ENCODE measurements at places on chromosomes 7 and 10.

DNA sequence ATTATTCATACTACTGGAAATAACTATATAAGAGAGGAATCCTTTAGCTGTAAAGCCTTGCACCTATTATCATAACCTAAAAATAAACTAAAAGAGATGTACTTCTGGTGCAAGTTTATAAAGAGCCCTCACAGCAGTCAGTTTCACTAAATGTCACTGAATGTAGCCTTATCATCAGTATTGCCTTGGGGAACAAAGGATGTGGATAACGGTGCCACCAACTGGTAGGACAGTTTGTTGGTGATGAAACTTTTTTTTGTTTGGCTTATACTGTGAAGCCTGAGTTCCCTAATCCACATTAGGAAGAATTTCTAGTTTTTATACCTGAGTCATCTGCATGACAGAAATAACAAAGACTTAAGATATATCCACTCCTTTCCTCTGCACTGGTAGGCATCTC lies 117.9 kb upstream of the COL1A2 start:
- peak; percentile 52 for DNase-seq

GRCh38 chr7:40882071-40882658 lies 747.4 kb downstream of the SUGCT start:
- no peak for DNase-seq

GRCh38 chr7:31699050-31699449 lies 12.0 kb downstream of the PPP1R17 start:
- no peak for DNase-seq

DNA sequence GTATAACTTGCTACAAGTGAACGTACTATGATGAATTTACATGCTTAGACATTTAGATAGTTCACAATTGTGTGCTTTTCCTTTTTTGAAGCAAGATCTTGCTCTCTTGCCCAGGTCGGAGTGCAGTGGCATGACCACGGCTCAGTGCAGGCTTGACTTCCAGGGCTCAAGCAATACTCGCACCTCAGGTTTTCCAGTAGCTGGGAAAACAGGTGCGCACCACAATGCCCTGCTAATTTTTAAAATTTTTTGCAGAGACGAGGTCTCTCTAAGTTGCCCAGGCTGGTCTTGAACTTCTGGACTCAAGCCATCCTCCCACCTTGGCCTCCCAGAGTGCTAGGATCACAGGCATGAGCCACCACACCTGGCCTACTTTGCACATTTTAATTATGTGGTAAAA lies 1.8 kb downstream of the GPR15LG start:
- DNase-seq, result no peak

DNA sequence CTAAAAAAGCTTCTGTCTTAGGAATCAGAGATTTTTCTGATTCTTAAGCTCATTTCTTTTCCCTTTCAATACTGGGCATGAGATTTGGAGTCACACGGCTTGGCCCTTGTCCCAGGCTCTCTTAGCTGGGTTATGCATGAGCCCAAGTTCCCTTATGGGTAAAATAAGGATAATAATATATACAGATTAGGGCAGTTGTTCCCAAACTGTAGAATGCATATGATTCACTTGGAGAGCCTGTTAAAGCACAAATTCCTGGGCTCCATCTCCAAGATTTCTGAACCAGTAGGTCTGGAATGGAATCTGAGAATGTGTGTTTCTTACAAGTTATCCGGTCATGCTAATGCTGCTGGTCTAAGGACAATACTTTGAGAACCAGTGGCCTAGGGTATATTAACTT lies 154.0 kb downstream of the REEP3 start:
- DNase-seq, result peak; percentile 63

DNA sequence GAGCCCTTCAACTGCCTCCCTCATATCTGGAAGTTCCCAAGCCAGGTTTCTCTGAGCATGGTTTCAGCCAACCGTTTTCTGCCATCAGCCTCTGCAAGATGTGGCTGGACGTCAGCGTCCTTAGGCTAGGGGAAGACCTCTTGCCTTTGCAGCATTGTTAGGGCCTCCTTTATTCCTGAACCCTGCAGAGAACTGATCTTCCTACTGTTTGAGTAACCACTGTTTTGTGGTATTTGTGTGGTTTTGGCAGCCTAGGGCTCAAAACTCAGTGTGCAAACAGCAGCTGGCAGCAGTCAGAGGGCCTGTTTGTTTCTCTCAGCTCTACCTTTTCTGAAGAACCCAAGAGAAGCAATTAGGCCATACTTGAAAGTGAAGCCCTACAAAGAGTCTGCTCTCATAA lies 83.4 kb upstream of the SEMA3E start:
- DNase-seq, result peak; percentile 62

DNA sequence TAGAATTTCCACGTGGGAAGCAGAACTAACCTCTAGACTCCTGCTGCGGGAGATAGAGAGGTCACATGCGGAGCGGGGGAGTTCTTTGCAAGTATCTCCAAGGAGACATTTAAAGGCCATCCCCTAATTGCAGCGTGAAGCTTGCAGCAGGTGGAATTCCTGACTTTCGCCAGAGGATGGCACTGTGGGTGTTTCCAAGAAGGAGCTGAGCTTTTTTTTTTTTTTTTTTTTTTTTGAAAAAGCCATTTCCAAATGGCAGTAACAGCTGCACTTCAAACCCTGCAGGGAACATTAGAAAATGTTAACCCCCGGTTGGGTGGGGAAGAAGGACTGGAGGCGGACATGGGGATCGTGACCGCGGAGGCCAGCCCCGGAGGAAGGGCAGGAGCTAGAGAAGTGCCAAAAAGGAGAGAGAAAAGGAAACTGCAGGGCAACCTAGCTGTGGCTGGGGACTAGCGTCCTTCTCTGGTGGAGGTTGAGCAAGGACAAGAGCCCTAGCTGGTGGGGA lies 487.7 kb downstream of the TYW1 start:
- peak; percentile 42 for DNase-seq

DNA sequence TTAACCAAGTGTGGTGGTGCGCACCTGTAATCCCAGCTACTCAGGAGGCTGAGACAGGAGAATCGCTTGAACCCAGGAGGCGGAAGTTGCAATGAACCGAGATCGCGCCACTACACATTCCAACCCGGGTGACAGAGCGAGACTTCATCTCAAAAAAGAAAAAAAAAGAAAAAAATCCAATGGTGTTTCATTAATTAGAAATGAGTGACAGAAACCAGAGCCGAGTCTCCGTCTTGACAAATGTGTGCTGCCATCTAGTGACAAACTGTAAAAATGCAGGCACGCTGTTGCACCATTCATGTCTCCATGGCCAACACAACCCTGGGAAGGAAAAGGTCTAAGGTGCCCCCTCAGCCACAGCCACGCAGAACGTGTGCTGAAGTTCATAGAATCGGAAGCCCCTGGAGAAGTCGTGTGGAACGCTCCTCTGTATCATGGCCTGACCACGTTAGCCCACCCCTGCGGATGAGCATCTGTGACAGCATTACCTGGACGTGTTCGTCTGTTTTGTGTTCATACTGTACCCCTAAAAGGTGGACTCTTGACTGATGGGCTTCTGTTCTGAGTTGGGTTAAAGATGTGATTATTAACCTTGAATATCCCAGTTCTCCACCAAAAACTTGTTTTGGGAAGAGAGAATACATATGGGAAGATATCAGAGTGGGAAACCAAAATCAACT lies 94.9 kb downstream of the LYZL2 start:
- peak; percentile 51 for DNase-seq

- DNase-seq, result no peak
These were observed 52.3 kb upstream of the TRIM24 start for GRCh38 chr7:138407792-138408191.

DNA sequence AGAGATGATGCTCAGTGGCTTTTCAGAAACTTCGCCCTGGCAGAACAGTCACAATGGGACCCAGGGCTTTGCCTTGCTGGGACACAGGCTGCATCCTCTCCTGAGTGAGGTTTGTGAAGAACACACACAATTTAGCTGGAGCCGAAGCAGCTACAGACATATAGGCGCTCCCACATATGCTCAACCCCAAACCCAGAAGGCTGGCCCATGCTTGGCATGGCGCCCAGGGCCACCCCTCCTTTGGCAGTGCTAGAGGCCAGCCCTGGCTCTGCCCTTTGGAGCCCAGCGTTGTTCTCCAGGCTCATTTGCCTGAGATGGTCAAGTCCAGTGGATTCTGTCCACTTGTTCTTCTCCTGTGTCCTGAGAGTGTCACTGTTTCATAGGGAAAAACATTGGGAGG lies 94.4 kb downstream of the WDFY4 start:
- no peak for DNase-seq

All from foreskin melanocyte (primary cell).